ENCODE measurements at places on chromosomes 13 and 19.

- DNase-seq = no peak
Measured at GRCh38 chr19:37593996-37594303, 642 bp downstream of the ZNF571 start.

- no peak for DNase-seq
Measured at GRCh38 chr19:39306075-39306474, 9.9 kb downstream of the IFNL1 start.

- peak; percentile 81 for DNase-seq
Measured at GRCh38 chr13:108957369-108958012, 328.1 kb downstream of the MYO16 start.

DNA sequence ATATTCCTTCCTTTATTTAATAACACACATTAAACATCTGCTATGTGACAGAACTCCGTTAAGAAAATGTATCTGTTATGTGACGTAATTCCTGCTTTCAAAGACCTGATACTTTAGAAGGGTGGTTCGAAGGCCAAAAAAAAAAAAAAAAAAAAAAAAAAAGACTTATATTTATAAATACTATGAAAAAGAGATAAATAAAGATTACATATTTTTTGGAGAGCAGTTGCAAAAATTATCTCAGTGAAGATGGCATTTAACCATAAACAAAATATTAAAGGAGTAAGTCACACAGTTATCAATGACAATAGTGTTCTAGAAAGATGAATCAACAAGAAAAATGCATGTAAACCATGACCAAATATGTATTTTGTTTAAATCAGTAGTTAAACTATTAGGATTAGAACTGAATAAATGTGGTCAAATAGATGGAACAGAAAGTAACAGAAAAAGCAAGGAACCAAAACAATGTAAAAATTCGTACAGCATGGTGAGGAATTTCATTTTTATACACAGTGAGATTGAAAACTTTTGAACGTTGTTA is 612.3 kb upstream of the SLITRK5 start:
- peak; percentile 25 for DNase-seq

DNA sequence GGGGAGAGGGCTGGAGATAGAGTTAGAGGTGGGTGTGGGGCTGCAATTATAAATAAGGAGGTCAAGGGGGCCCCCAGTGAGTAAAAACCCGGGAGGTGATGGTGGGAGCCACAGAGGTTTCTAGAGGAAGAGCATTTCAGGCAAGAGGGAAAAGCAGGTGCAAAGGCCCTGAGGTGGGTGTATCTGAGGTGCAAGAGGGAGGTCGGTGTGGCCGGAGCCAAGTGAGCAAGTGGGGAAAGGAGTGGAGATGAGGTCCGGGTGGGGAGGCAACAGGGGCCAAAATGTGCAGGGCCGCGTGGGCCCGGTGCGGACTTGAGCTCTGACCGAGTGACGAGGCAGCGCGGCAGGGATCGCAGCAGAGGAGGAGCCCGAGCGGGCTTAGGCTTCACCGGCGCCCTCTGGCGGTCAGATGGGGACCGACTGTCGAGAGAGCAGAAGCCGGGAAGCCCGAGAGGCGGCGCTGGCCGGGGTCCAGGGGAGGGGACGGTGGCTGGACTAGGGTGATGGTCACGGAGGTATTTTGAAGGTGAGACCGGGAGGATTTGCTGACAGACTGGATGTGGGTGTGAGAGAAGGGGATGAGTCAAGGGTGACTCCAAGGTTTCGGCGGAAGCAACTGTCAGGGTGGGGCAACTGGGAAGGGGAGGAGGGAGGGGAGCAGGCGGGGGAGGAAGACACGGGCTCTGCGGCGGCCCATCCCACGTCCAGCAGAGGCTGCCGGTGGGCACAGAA is 17.7 kb upstream of the SPACA4 start:
- DNase-seq = peak; percentile 90

- DNase-seq = peak; percentile 20
Measured at GRCh38 chr19:19997656-19998268, 41.5 kb downstream of the ZNF682 start.

- DNase-seq = peak; percentile 43
Measured at GRCh38 chr13:49749848-49750247, 42.6 kb downstream of the KPNA3 start.

- peak; percentile 79 for DNase-seq
Measured at GRCh38 chr19:1154731-1155351, 19.2 kb downstream of the SBNO2 start.

GRCh38 chr13:111216166-111216960 is 101.3 kb downstream of the ARHGEF7 start:
- peak; percentile 42 for DNase-seq

GRCh38 chr19:31301306-31301980 is 47.8 kb downstream of the TSHZ3 start:
- no peak for DNase-seq

DNA sequence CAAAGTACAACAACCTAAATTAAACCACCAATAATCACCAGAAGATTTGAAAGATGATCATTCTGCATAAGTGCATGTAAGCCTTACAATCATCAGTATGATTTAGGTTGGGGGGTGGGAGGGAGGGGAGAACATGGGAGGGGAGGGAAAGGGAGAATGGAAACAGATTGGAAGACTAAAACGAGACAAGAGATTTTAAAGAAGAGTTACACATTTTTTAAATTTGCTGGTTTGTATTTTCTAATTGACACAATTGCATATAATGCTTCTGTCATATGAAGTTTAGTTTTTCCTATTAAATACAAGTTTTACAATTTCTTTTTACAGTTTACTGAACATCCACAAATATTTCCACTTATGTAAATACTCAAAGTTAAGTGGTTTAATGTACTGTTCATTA is 2118.9 kb downstream of the PCDH9 start:
- DNase-seq = no peak

DNA sequence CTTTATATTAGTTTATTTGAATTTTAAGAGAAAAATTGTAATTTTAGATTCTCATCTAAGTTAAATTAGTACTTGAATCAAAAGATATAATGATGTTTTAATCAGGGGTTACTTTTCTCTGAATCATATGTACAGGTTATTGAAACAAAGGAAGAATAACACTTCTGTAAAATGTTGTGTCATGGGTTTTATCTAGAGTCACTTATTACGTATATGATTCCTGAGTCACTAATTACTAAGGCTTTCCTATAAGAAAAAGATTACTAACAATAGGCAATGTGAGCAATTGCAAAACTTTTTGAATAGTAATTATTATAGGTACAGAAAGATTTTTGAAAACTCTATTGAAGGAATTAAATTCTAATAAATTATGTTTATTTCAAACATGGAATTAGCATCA is 99.2 kb upstream of the KLF5 start:
- DNase-seq = peak; percentile 49

DNA sequence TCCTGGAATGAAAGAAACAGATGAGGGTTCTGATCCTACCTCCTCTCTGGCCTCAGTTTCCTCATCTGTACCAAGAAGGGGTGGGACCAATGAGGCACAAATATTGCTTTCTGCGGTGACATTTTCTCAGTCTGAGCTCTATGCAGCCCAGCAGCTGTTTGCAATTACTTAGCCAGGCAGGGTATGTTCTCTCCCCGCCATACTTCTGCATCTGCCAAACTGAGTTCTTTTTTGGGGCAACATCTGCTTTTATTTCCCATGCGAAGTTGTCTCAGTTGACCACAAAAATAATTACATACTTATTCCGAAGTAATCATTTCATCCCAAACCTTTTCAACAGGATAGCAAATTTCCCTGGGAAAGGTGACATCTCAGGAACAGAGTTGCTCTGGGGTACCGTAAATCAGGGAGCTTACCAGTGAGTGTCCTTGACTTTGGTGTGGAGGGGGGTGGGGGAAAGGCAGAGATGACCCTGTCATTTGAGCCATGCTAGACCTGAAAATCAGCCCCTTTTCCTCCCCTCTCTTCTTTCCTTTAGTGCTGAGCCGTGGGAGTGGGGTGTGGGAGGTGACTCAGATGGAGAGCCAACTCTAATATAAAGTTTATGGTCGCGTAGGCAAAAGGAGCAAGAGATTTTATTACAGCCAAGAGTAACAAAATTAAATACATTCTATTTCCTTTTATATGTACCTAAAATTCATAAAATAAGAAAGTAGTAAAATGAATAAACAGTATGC is 165.7 kb upstream of the KL start:
- no peak for DNase-seq

- DNase-seq = peak; percentile 41
Measured at GRCh38 chr19:12647490-12648071, 19.0 kb downstream of the MAN2B1 start.

GRCh38 chr13:99265162-99265800 is 7.1 kb upstream of the GPR18 start:
- DNase-seq = no peak

- no peak for DNase-seq
Measured at GRCh38 chr19:27733551-27734266, 1479.2 kb downstream of the UQCRFS1 start.

DNA sequence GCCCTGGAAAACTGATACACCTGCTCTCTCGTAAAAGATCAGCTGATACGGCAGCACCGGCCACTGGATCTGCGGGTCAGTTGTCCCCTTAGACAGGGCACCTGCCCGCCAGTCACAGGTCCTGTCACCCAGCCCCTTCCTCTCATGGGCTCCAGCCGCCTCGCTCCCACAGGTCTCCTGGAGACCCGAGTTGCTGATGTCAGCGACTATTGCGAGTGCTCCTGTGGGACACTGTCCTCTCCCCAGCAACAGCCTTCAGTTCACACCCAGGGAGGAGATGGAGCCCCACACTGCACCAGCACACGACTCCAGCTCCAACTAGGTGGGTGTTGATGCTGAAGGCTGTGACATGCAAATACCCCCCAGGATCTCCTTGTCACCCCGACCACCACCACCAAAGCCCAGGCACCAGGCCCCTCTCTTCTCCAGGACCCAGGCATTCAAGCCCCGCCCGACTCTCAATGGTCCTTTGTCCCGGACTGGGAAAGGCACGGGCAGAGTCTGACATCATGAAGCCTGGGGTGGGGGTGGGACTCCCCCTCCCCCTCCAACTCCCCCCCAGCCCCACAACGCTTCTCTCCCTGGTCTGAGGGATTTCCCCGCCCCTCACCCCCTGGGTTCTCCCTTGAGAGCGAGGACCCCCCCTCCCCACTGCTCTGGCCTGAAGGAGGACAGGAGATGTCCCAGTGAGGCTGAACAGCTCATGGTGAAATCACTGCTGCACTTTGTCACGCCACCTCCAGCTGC is 1.4 kb upstream of the MAG start:
- no peak for DNase-seq

- DNase-seq = no peak
Measured at GRCh38 chr13:91292630-91293221, 54.8 kb upstream of the MIR17HG start.

DNA sequence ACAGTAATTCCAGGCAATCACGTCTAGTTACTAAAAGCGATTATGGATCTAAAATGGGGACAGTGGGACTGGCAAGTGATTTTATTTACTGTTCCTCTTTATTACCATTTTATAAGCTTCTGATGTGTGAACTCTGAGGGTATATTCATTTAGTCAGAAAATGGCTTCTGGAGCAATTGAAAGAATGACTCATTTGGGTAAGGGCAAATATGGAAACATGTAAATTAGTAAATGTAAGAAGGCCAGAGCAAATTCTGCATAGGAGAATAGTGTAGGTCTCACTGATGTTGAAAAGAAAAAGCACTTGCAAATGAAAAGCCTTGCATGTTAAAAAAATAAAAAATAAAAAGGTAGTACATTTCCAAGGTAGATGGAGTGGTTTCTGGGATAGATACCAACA is 262.2 kb downstream of the KLF5 start:
- DNase-seq = no peak

DNA sequence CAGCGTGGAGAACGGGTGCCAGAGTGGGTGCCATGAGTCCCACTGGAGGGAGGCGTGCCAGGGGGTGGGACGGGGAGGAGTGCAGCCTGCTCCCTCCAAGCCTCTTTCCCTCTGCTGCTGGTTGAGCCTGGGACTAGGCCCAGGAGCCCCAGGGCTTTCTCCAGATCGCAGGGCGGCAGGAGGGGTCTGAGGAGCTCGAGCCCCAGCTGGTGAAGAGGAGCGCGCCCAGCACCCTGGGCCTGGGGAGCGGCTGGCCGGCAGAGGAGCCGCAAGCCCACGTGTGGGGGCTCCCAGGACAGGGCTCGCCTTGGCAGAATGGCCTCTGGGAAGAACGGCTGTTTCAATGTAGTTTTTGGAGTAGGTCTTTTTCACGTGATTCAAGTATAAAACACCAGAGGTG is 12.2 kb upstream of the DCUN1D2 start:
- DNase-seq = no peak

- DNase-seq = peak; percentile 74
Measured at GRCh38 chr19:1045247-1045603, 5.3 kb downstream of the ABCA7 start.

DNA sequence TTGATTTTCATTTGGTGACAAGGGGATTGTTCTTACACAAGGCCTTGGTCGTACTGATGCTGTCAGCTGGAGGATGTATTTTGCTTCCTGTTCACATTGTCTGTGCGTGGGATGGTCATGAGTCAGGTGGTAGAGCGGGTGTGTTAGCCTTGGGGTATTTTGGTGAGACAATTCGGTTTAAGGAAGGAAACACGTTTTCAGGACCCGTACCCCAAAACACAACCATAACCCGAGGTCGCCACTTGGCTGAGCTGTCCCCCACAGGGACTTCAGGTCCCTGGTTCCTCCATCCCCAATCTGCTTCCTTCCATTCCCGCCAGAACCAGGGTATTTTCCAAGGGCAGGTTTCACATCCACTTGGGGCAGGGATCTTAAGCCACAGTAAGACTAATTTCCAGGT is 15.0 kb downstream of the MYO9B start:
- DNase-seq = peak; percentile 87

- peak; percentile 63 for DNase-seq
Measured at GRCh38 chr13:46595136-46595884, 42.3 kb downstream of the LRCH1 start.

- no peak for DNase-seq
Measured at GRCh38 chr19:15256708-15257331, 24.6 kb upstream of the EPHX3 start.

DNA sequence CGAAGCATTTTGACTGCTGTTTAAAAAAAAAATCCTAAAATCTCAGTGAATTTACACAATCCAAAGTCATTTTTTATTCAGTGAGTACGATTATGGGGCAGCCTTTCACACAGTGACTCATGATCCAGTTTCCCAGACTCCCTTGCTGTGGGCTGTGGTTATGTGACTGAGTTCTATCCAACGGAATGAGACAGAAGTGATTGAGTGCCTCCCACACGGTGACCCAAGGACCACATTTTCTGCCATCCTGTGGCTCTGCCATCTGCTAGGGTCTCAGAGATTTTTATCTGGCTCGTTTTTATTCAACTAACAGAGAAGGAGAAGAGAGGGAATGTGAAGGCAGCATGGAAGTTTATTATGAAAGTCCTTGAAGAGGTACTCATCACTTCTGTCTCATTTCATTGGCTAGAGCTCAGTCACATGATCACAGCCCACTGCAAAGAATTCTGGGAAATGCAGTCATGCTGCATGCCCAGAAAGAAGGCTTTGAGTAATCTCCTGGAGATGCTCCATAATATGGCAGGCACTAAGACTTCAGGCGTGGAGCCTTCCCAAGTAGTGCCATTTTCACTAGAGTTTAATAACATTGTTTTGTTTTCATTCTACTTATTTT is 999.4 kb downstream of the UQCRFS1 start:
- DNase-seq = peak; percentile 4

Measured in ELR (cell line).